ENCODE measurements at places on chromosomes 1 and 21.

DNA sequence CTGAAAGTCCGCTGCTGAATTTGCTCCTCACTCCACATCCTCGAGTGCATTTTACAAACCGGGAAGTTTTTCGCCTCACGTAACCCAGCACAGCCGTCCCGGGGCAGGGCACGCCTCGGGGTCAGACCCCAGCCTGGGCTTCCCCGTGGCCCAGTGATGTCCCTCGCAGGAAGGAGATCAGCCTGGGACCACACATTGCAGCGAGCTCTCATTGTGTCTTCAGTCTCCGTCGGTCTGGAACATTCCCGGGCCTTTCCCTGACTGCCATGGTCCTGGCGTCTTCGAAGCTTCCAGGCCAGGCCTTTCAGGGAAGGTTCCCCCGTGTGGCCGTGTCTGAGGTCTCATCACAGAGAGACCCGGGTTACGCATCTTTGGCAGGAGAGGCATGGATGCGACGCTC is 43.5 kb downstream of the MORN1 start:
- no peak for DNase-seq

DNA sequence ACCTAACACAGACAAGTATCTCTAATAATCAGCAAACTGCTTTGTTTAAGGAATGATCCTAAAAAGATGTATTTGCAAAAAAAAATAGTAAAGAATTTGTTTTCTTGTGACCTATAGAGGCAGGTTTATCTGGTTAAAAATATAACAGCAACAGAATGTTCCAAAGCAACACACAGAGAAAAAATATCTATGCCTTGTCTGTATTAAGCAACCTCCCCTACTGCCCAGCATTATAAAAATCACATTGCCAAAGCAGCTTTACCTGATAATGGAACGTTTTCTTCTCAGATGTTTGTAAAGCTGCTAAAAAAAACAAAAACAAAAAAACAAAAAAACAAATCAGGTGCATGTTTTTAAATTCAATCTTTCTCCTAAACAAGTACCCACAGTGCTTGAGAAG is 24.7 kb downstream of the PALMD start:
- DNase-seq, result no peak

DNA sequence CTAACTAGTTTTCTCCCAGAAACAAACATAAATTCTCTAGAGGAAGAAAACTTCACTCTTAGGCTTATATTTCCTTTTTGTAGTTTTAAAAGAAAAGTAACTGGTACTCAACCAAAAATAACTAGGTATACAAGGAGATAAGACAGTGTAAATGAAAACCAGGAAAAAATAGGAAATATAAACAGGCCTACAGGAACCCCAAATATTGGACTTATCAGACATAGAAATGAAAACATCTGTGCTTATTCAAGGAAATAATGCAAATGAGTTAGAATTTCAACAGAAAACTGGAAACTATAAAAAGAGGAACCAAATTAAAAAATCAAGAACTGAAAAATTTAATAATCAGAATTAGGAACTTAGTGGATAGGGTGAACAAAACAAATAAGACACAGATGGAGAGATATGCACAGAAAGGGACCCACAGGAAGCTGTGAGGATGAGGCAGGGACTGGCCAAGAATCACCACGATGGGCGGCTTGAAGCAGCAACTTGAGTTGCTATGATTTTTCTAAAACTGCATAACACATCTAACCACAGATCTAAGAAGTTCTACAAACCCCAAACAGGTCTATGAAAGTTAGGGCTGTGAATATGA is 67.5 kb upstream of the ACTRT2 start:
- DNase-seq, result no peak

DNA sequence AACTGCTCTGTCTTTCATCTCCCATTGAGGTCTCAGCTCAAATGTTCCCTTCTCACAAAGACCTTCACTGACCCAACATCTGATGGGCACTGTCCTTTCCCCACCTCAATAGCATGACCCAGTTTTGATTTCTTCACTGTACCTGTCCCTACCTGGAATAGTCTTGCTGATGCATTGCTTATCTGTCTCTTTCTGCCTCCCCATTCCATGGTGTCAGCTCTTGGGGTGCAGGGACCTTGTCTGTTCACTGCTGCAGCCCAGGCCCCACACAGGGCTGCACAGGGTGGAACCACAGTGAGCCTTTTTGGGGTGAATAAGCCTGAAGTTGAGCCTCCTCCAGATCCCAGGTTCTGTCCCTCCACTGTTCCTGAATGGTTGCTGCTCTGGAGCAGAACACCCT is 414.9 kb downstream of the PTPRU start:
- DNase-seq, result no peak

DNA sequence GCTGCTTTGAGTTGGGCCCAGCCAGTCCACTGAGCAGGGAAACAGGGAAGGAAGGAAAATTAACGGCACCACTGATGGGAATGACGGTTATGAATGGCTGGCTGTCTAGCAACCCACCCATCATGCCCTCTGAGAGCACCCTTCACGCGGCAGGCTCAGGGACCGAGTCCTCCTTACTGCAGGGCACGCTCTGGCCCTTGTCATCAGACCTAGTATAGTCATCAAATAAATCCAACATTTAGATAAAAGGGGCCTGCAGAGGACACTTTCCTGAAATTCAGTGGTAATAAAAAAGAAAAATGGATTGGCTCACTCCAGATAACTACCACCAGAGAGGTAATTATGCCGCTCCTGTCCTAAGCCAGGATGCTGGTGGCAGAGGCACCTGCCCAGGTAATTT is 509.4 kb downstream of the MATN1 start:
- DNase-seq, result no peak

DNA sequence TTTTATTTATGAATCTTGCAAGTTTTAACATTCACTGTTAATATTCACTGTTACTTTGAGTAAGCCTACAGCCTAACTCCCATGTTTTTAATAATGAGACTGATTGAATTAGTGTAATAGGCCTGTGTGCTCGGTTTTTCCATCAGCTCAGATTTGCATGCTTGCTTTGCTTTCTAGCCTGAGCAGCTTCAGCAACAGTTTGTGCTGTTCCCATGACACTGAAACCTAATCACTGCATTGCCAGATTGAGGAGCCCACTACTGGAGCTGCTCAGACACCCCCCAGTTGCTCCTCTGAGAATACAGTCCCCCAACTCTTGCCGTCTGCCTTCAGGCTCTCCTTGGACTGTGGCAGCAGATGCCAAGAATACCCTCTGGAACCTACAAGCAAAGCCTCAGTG is 695.4 kb downstream of the BRINP3 start:
- DNase-seq, result no peak

GRCh38 chr1:224289396-224289795 is 40.6 kb downstream of the NVL start:
- DNase-seq, result no peak
